GDM1 (cell line): ENCODE measurements at places on chromosomes 5 and 9.

DNA sequence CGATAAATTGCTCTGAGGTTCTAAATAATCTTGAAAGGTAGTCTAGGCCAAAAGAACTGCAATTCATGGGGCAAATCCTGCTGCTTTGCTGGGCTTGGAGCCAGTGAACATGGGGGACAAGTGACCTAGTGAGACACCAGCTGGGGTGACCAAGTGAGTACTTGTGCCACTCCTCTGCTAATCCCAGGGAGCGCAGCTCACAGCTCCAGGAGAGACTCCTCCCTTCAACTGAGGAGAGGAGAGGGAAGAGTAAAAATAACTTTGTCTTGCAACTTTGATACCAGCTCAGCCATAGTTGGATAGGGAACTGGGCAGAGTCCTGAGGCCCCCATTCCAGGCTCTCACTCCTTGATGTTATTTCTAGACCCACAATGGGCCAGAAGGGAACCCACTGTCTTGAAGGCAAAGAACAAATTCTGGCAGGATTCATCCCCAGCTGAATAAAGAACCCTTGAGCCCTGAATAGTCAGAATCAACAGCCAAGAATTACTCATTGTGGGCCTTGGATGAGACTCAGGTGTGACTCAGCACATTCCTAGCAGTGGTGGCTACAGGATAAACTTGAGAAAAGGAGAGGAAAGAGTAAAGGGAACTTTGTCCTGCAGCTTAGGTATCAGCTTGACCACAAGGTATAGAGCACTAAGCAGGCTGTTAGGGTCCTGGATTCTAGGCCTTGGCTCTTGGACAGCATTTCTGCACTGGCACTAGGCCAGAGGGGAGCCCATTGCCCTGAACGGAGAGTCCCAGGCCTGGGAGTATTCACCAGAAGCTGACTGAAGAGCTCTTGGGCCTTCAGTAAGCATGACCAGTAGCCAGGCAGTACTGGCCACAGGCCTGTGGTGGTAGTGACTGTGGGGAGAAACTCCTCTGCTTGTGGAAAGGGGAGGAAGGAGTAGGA, 288.3 kb upstream of the CDH18 start:
- no peak for DNase-seq

- DNase-seq = no peak
Measured at GRCh38 chr9:17772223-17772622, 193.4 kb downstream of the SH3GL2 start.

DNA sequence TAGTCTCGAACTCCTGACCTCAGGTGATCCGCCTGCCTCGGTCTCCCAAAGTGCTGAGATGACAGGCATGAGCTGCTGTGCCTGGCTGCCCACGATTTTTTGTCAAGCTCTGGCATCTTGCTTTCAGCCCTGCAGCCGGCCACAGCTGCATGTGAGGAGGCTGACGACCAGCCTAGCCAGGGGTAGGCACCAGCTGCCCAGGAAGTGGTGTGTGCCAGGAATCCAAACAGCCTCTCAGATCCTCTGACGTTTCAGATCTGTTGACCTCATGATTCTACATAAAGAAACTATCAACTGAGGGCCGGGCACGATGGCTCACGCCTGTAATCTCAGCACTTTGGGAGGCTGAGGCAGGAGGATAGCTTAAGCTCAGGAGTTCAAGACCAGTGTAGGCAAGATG, 19.0 kb downstream of the DYNC2I2 start:
- no peak for DNase-seq

DNA sequence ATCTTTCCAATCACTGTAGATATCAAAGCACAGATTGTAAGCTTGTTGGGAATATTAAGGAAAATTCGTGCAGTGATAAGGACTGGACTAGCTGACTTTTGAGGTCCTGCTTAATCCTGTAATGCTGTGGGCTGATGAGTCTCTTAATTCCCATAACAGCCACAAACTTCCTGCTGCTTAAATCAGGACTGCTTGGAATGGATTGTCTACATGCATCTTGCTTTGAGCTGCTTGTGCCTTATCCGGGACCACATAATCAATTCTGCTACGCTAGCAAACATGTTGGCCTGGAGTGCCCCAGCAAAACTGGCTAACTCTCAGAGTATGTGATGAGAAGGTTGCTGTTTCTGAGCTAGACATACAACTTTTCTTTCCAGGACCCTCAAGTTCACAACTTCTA, 79.6 kb downstream of the SNCAIP start:
- no peak for DNase-seq

GRCh38 chr5:58885260-58885659, 302.4 kb downstream of the RAB3C start:
- DNase-seq = no peak

- no peak for DNase-seq
Measured at GRCh38 chr5:67085616-67086015, 111.0 kb downstream of the CD180 start.

DNA sequence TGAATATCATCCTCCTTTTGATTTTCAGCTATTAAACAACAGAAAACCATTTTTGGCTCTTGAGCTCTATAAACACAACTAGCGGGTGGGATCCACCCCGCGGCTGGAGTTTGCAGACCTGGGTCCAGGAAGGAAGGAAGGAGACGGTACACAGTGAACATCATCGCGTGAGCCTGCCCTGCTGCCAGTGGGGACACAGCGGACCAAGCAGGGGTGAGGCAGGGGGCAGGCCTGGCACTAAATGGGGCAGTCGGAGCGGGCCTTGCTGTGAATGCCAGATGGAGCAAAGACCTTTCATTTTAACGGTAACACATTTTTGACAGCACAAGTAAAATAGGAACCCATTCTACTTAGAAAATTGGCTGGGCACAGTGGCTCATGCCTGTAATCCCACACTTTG, 14.4 kb downstream of the TSPAN17 start:
- no peak for DNase-seq

GRCh38 chr9:19030899-19031298, 2.1 kb downstream of the SAXO1 start:
- no peak for DNase-seq

DNA sequence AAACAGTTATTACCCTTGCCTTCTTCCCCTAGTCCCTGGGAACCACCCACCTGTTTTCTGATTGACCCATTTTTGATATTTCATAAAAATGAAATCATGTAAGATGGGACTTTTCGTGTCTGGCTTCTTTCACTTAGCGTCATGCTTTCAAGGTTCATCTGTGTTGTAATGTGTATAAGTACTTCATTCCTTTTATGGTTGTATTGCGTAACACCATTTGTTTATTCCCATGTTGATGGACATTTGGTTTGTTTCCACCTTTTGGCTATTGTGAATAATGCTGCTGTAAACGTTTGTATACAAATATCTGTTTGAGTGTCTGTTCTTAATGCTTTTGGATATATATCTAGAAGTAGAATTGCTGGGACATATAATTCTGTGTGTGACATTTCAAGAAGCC, 650.1 kb upstream of the COX7C start:
- no peak for DNase-seq

- DNase-seq = no peak
Measured at GRCh38 chr5:71899865-71900342, 180.8 kb downstream of the CARTPT start.

DNA sequence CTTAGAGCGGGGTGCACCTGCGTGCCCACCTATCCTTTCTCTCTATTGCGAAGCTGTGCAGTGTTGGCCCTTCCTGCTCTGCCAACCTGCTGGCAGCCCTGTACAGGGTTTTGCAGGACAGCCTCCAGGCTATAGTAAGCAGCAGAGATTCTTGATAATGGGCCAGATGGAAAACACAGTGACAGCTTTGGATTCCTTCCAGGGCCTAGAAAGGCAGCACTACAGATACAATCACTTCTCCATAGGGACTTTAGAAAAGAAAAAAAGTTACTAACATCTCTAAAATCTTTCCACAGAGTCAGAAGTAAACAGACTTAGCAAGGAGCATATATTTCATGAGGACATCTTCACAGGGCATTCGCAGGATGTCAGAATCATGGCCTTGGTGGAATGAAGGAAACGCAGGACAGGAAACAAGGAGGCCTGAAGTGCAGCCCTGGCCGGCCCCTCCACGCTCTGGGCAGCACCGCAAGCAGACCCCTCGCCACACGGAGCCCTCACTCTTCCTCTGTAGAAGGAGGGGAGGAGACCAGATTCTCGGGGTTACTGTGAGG, 172.1 kb upstream of the GAS1 start:
- DNase-seq = no peak

- no peak for DNase-seq
Measured at GRCh38 chr5:153445875-153446579, 44.4 kb upstream of the GRIA1 start.
